Ascending aorta (tissue), 2 donors: ENCODE measurements at places on chromosomes 7 and 10.

DNA sequence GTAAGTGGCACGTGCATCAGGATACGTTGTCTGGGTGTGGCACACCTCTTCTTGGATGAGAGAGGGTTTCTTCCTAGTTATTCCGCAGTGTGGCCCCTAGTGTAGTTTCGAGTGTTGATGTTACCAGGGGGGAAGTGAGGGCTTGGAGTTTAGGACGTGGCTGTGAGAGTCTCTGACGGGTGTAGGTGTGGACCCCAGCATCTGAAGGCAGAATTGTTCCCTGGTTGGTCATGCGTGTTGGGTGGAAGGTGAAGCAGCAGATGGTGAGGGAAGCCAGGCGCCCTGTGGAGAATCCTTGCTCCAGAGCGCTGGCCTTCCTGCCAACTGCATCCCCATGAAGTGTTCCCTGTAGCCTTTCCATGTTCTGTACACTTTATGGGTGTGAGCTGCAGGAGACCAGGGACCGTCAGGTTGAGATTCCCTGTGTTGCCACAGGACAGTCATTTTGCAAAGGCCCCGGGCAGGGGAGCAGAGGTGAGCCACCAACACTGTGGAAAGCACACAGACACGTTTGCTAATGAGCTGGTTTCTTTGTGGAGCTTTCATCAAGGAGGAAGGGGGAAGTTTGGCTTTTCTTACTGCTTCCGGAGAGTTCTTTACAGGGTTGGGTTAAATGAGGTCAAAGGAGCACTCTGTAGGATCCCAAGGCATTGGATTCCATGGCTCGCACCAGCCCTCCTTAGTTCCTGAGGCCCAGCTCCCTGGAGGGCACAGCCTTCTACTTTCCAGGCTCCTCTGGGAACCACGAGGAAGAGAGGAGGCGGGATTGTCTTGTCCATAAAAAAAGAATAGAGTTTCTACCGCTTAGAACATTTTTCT lies 32.0 kb downstream of the TSPAN14 start:
- DNase-seq = peak; percentile 56

GRCh38 chr10:76721891-76722505 lies 915.6 kb downstream of the KCNMA1 start:
- no peak for DNase-seq

DNA sequence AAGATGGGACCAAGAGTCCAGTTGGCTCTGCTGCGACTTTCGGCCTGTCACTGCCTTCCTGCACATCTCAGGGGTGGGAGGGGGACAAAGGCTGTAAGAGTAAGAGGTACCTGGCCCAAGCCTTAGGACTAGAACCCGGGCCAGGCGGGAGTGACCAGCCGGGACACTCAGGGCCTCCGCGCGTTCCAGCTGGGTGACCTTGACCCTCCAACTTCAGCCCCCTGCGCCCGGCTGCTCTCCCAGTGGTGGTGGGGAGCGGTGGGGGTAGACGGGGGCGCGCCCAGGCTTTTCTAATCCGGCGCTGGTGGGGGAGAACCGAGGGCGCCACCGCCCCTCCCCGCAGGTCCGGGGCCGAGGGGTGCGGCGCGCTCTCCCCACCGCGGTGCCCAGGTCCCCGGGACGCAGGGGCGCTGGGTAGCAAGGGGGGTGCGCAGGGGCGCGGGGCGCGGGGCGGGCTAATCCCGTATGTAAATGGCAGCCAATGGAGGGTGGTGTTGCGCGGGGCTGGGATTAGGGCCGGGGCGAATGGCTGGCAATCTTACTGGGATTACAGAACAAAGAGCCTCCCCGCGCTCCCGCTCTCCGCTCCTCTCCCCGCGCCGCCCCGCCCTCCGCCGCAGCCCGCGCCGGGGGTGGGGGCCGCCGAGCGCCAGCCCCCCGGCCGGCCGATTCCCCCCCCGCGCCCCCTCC lies at the start of gene GTF2IRD1:
Gene GTF2IRD1, plus strand, starts transcription at position 585 of the 690 bp plus-strand sequence. CDS start 54,175 bp downstream, outside the sequence.
- DNase-seq = peak; percentile 27

GRCh38 chr7:24576171-24577025 lies 3.1 kb downstream of the PALS2 start:
- no peak for DNase-seq

DNA sequence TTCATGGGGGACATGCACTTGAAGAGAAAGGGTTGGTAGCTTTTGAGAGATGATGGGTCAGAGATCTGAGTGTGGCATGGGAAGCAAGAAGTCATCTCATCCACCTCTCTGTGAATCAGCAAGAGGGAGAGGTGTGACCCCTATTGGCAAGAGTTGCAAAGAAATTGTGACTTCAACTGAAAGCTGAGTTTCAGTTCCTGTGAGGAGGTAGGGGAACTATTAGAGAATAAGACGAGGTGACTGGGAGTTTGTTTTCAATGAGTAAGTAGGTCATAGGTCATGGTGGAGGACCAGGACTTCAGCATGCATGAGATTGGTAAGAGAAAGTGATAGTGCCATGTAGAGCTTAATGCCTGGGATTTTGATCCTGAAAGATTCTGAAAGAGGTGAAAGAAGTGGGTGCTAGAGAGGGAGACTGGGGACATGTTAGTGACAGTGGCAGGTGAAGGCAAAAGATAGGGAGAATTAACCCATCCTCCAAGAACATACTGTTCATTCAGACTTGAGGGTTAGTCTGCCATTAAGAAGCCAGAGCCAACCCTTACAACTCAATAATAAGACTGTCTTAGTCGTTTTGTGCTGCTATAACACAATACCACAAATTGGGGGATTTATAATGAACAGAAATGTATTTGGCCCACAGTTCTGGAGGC lies 75.5 kb upstream of the CAPZA2 start:
- DNase-seq = no peak

DNA sequence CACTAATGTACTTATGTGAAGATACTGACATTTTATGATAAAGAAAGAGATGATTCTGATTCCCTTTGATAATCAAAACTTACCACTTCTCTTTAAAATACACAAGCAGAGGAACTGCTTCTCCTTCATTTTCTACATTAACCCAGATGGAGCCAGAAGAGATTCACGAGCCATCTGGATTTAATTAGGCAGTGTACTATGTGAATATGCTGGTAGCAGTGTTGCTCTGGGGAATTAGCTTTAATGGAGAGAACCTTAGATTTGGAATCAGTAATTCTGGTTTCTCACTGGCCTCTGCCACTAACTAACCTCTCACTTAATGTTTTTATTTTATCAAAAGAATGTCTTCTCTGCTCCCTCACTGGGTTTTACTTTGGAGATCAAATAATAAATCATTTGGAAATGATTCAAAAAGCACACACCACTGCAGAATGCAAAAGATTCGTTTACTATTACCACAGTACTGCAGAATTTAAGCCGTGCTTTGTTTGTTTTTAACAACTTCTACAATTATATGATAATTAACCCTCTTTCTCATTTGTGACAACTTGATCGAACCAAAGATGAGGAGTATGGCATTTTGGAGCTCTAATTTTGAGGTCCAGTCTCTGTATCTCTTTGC lies 77.5 kb upstream of the PHYHIPL start:
- DNase-seq = no peak

- DNase-seq = no peak
Observed at GRCh38 chr10:32891261-32891660, 66.8 kb downstream of the ITGB1 start.

DNA sequence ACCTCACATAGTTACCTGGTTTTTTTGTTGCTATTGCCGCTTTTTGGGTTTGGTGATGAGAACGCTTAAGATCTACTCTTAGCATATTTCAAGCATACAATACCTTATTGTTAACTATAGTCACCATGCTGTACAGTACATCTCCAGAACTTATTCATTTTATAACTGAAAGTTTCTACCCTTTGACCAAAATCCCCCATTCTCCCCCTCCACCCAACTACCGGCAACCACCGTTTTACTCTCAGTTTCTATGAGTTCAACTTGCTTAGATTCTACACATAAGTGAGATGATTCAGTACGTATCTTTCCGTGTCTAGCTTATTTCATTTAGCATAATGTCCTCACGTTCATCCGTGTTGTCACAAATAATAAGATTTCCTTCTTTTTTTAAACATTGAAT lies 86.7 kb upstream of the IL6 start:
- DNase-seq = no peak

DNA sequence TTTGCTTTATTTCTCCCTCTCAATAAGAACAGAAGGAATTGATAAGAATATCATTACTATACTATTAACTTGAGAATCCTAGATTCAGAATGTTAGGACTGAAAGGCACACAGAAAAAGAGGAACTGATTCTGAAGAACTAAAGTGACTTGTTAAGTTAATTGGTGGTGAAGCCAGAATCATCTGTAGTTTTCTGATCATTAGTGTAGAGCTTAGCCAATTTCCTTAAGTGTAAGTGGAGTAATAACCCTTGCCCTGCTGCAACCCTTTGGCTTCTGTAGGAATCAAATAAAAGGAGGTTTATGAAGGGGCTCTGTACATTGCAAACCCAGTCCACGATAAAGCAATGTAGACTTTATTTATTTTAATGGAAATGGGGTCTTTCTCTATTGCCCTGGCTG lies 1186.0 kb downstream of the SORCS3 start:
- DNase-seq = no peak

DNA sequence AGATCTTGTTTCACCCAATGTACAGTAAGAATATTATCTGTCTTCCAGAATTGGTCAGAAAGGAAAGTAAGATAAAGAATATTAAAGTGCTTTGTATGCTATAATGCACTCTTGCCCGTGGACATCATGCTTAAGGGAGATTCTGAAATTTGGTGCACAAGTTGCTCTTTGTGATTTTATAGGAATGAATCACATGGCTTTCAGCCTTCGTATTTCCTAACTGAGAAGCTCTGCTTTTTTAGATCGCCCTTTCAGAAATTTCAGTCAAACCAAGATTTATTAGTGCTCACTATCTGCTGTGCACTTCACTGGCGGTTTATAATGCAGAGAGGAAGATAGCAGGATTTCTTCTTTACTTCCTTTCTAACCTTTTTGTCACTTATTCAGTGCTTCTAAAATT lies 1248.5 kb upstream of the LRRN3 start:
- DNase-seq = no peak

- DNase-seq = no peak
Observed at GRCh38 chr10:61942604-61943461, 41.3 kb downstream of the ARID5B start.

- no peak for DNase-seq
Observed at GRCh38 chr10:80583685-80584084, 46.0 kb downstream of the SH2D4B start.

- no peak for DNase-seq
Observed at GRCh38 chr10:84159076-84159685, 14.4 kb upstream of the GPR15LG start.

DNA sequence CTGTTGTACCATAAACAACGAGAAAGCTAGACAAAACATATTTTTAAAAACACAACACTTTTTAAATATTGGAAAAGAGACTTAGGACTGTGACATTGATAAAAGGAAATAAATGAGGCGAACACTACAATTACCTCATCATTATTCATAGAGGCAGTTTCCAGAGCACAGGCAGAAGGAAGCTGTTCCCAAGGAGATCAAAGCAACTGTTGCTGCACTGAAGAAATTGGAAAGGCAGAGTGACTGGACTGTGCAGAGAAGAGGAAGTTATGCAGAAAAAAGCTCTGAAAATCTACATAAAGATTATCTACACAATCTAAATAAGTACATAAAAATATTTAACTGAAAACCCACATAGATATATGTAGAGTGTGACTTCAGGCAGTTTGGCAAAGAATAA lies 32.8 kb downstream of the MYO3A start:
- DNase-seq = no peak

DNA sequence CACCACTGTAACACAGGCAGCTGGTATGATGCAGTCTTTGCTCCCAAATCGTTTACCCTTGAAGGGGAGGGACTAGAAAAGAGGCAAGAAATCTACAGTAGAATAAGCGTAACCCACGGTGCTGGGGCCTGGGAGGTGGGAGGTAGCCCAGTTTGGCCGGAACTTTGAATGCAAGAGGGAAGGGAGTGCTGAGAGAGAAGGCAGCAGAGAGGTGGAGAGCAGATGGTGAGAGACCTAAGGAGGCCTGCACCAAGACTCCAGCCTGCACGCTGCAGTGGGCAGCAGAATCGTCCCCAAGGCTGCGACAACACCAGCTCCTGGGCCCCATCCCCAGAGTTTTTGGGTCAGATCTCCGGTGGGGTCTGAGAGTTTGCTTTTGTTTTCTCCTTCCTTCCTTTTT lies 547.5 kb downstream of the GALNT17 start:
- no peak for DNase-seq

GRCh38 chr7:139094596-139094995 lies 14.9 kb downstream of the ZC3HAV1 start:
- no peak for DNase-seq

DNA sequence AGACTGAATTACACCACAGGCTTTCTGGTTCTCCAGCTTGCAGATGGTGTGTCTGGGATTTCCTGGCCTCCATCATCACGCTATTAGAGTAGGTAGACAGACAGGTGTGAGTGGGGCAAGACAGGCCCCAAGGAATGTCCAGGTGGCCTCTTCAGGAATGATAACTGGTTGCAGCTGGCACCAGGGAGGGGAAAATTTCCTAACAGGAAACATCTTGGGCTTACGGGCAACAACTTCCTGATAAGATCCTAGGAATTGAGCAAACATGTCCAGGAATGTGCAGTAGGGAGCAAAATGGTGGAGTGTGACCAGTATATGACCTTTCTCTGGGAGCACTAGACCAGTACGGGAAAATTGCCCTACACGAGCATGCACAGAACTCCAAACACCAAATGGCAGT lies 11.3 kb downstream of the XRCC2 start:
- no peak for DNase-seq

DNA sequence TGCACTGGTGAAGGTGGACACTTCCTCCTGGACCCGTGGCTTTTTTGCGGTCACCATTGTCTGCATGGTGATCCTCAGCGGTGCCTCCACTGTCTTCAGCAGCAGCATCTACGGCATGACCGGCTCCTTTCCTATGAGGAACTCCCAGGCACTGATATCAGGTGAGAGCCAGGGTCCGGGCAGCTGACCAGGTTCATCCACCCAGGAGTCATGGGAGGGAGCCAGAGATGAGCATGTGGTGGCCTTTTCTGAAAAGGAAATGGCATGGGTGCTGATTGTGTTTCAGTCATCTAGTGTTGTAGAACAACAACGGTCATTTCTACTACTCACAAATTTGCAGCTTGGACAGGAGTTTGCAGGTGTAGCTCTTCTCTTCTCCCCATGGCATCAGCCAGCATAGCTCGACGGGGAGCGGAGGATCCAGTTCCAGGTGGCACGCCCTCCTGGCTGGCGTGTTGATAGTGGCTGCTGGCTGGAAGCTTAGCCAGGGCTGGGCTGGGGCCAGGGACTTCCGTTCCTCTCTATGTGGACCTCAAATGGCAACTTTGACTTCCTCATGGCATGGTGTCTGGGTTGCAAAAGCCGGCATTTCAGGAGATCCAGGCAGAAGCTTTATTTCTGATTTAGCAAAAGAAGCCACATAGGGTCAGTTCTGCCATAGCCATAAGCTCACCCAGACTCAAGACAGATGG lies 32.7 kb downstream of the SLC29A3 start:
- no peak for DNase-seq

GRCh38 chr7:51046103-51046466 lies 263.4 kb upstream of the GRB10 start:
- no peak for DNase-seq

- no peak for DNase-seq
Observed at GRCh38 chr7:103447073-103447960, 1.3 kb upstream of the SLC26A5 start.

DNA sequence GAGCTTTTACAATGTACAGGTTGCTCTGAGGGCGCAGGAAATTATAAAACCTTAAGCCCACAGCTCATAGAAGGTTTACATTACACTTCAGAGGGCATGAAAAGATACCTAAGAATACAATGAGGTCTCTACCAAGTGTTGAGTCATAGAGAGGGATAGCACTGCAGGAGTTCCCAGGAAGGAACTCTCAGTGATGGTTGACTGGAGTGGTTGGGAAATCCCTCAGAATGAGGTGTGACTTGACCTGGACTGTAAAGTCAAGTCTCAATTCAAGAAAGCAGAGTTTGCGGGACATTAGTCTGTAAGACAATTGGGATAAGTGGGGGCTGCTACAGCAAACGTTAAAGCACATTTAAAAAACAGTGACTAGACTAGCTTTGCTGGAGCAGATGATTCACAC lies 21.9 kb downstream of the TNKS2 start:
- no peak for DNase-seq
